ENCODE measurements at places on chromosomes 1 and 21.
A peak's percentile ranks its signal among the peaks of the same experiment; 100 is the strongest.

GRCh38 chr1:165886983-165887382 lies 59.6 kb downstream of the UCK2 start:
- no peak for DNase-seq

GRCh38 chr1:33455539-33456501 lies 16.6 kb upstream of the ZSCAN20 start:
- DNase-seq: peak; percentile 89

GRCh38 chr21:46057710-46058241 lies 40.1 kb upstream of the COL6A2 start:
- no peak for DNase-seq

GRCh38 chr1:158638146-158638545 lies 33.1 kb downstream of the OR10Z1 start:
- DNase-seq: no peak

- DNase-seq: peak; percentile 3
Observed at GRCh38 chr1:169427081-169427641, at the start of gene CCDC181. TSS of gene CCDC181 (minus strand) at chr1:169427474. CDS start at chr1:169424927, 2,547 bp downstream.

GRCh38 chr1:20361805-20362381 lies 71.2 kb downstream of the VWA5B1 start:
- peak; percentile 42 for DNase-seq

- DNase-seq: no peak
Observed at GRCh38 chr1:8166406-8166805, 140.3 kb upstream of the ERRFI1 start.

DNA sequence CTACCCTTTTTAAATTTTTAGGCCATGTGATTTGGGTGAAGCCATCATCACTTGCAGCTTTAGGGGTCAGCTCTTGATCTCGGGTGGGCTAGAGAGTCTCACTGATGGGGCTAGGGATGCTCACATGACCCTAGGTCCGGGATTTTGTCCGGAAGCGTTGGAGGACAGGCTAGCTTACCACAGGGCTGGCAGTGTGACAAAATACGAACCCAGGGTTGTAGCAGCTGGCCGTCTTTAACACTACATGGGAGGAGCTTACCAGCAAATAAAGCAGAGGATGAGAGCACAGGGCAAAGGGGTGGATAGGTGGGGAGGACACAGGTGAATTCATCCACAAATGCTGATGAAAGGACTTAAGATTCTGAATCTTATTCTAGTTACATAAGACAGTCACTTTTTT lies 21.9 kb downstream of the GPR161 start:
- DNase-seq: no peak

- no peak for DNase-seq
Observed at GRCh38 chr1:161206411-161207140, 4.4 kb downstream of the NDUFS2 start.

DNA sequence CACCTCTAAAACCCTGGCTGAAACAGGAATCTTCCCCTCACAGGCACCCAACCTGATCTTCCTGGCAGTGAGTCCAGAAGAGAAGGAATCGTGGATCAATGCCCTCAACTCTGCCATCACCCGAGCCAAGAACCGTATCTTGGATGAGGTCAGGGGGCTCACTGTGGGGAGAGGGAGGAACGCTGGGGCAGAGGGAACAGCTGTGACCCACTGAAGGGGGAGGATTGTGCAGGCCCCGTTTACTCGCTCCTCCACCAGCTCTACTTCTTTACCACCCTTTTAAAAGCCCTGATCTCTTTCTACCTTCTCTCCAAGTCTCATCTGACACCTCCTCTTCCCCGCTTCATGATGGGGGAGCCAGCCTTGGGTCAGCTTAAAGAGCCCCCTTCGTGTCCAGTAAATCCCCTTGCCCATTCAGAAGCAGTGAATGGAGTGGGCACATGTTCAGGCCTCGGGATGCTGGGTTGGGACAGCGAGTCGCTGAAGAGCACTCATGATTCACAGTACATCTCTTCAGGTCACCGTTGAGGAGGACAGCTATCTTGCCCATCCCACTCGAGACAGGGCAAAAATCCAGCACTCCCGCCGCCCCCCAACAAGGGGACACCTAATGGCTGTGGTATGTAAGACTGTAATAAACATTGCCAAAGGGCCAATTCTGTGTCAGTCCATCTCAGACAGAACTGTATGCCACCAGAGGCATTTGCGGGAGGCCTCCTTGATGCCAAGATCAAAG lies 7.3 kb downstream of the PLEKHO1 start:
- DNase-seq: peak; percentile 43

DNA sequence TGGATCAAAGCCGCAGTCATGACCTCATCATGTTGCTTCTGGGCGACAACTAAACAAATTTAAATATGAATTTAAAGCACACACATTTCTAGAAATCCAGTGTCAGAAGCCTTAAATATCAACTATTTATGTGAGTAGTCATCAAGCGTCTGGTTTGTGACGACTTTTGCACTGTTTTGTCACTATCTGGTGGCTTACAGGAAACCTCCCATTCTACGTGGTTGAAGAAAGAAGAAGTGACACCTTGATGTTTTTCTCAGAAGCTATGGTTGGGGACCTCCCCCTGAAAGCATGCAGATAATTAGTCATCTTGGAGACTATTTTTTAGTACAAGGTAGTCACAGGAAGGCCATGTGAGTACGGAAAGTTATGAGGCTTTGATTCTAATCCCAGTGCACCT lies 58.5 kb downstream of the TENT5C start:
- DNase-seq: no peak

- peak; percentile 12 for DNase-seq
Observed at GRCh38 chr1:154906621-154907081, 29.9 kb downstream of the PMVK start.

GRCh38 chr1:84621553-84621952 lies 47.3 kb upstream of the CTBS start:
- no peak for DNase-seq

DNA sequence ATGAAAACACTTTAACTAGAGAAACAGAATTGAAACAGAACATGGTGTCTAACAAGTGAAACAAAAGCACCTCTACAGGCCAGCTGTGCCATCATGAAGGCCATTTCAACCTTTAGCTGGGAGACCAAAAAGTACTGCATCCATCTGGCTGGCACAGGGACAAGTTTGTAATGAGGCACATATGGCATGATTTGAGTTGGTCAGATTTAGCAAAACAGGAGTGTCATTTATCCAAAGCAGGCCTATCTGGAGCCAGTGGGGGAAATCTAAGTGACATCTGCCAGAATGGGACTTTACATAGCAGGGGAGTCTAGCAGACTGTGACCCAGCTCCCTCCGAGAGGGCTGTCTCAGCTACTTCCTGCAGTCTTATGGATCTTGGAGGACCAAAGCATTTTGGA lies 51.9 kb downstream of the DNTTIP2 start:
- DNase-seq: peak; percentile 65

GRCh38 chr21:41068496-41068895 lies 99.5 kb upstream of the BACE2 start:
- DNase-seq: no peak

- DNase-seq: peak; percentile 58
Observed at GRCh38 chr1:16464917-16465625, 24.5 kb downstream of the NECAP2 start.

- peak; percentile 62 for DNase-seq
Observed at GRCh38 chr1:43867976-43868740, 65.4 kb upstream of the ARTN start.

- no peak for DNase-seq
Observed at GRCh38 chr1:100065183-100065968, 67.4 kb downstream of the SASS6 start.

GRCh38 chr1:98053471-98054366 lies 132.9 kb upstream of the DPYD start:
- DNase-seq: peak; percentile 68

DNA sequence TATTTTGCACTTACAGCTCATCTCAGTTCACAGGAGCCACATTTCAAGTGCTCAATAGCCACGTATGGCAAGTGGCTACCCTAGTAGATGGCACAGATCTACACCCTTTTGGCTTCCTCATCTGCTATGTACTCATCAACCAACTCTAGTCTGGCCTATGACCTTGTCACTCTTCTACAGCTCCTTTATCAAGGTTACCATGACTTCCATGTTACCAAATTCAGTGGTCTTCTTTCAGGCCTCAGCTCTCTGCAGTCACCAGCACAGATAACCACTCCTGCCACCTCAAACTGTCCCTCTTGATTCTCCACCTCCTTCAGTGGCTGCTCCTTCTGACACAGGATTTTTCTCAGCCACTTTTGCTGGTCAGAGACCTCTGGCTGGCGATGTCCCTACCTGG lies 11.7 kb upstream of the USP48 start:
- no peak for DNase-seq

- DNase-seq: no peak
Observed at GRCh38 chr1:199747984-199748383, 279.5 kb upstream of the NR5A2 start.

DNA sequence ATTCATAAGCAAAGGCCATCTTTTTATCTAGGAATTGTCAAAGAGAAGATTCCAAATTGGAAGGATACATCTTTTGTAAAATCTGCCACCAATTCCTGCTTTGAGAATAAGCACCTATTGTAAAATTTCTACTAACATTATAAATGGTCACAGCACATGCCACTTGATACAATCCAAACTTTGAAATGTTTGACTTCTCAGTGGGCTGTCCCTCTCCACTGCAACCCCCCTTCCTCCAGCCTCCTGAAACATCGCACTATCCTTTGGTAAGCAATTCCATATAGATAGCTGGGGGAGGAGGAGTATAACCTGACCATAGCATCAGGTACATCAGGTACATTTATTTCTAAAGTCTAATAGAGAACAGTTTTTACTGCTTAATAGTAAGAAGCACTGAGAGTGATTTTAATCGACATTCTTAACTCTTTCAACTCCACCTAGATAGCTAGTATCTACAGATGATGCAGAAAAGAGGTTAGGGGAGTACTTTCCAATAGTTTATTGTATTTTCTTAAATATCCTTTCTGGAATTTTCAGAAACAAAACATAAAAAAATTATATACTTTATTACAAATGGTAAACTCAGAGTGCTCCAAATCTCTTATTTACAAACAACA lies 2.9 kb downstream of the JUN start:
- peak; percentile 34 for DNase-seq

GRCh38 chr1:30515755-30516484 lies 207.5 kb downstream of the MATN1 start:
- no peak for DNase-seq

DNA sequence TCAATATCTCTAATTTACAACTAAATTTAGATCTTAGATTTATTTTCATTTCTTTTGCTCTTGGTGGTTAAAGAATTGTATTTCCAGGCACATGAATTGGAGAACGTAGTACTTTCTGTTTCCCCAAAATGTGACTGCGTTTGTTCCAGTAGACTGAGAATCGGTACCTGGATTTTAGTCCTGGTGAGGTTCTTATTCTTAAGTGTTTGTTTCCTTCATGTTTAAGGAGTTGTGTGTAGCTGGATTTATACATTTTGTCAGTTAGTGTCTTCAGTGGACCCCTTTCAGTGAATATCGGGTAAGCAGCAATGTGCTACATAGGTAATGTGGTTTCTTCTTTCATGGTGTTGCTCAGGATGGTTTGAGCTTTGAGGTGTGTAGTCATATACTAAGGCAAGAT lies 6.8 kb downstream of the MIER1 start:
- DNase-seq: no peak

DNA sequence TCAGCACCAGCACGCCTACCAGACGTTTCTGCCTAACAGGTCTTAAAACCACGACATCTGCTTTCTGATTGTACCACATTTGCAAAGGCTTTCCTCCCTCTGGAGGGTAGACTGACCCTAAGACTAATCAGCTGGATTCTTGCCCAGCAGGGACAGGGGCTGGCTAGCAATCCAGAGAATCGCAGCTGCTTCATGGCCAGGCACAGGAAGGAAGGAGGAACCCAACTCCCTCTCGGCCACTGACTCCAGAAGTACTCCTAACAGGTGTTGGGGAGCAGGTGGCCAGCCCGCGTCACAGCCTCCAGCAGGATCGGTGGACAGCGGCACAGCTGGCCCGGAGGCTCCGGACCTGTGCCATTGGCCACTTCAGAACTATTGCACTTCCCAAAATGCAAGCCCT lies 180.8 kb downstream of the NPHP4 start:
- no peak for DNase-seq

GRCh38 chr1:235043234-235043633 lies 85.4 kb downstream of the TOMM20 start:
- DNase-seq: no peak

DNA sequence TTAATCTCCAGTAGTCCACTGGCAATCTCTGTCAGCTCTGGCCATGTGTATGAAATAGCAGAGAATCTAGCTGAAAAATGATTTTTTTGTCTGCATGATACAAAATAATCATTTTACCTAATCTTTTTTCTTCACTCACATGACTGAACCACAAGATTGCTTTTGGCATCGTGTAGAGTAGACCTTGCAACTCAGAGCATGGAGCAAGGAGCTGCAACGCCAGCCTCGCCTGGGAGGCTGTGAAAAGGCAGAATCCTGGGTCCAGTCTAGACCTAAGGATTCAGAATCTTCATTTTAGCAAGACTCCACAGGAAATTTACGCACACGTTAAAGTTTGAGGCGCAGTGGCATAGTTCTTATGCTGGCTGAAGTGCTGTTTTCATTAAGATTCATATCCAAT lies 40.2 kb downstream of the TOMM20 start:
- DNase-seq: no peak

DNA sequence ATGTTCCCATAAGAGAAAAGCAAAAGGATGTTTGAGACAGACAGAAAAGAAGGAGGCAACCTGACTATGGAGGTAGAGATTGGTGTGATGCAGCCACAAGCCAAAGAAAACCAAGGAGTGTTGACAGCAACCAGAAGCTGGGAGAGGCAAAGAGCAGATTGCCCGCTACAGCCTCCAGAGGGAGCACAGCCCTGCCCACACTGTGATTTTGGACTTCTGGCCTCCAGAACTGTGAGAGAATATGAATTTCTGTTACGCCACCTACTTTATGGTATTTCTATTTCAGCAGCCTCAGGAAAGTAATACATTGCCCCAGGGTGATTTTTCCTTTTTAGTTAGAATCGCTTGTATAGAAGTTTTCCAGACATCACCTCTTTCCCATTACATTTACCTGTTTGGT lies 28.4 kb downstream of the SLAMF6 start:
- DNase-seq: no peak

DNA sequence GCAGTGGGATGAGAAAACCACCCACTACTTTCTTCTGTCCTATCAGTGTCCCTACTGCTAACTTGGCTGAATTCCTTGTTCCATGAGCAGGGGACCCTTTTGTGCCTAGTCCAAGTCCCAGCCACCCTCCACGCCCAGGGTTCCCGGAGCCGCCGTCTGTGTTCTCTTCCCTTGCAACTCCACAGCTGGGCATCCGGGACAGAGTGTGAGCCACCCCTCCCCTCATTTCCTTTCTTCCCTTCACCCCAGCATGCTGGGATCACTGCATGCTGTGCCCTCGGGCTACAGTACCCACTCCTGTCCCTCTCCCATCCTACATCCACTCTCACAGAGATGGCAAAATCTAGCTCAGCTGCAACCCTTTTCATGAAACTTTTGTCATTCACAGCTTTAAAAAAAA lies 44.5 kb downstream of the PGBD5 start:
- DNase-seq: no peak

DNA sequence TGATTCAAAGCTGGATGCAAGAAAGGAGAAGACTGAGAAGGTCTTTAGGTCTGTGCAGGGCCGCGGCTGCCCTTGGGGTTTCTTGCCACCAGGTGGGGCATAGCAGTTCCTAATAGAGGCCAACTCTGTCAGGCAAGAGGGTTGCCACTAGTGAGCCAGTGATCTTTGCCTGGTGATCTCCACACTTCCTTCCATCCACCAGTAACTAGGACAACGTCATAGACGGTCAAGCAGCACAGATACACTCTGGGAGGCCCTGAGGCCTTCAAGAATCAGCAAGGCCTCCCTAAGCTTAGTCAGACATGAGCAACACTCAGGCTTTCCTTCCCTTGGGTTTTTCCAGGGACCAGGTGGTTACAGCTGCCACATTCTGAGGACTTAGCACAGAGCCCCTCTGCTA lies 32.9 kb upstream of the ATP2B4 start:
- no peak for DNase-seq

Measured in AG10803 (cell line).